Left colon (tissue), 2 donors: ENCODE measurements at places on chromosomes 1 and 21. TPM values are rescaled to one million over a fixed set of nuclear protein-coding genes. Genes with fewer than 3 reads are reported as not detected.

GRCh38 chr1:151606857-151607256 lies 5.0 kb upstream of the SNX27 start:
- no peak for DNase-seq

DNA sequence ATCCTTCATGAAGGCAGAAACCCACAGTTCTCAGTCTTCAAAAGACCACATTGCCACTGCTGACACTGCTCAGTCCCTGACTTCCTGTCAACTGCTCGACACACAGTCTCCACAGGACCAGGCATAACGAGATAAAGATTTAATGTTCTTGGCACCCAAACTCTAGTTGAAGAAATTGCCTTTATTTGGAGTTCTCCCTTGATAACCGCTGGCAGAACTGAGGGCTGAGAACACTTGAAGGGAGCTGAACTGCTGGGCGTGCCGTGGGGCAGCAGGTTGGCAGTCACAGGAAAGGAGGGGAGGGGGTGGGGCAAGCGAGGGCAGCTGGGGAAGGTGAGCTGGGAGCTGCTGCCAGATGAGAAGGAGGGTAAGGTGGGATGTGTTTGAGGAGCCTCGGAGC lies 15.9 kb downstream of the HENMT1 start:
- DNase-seq: peak; percentile 67

- DNase-seq: no peak
Measured at GRCh38 chr1:6989212-6990159, 204.2 kb downstream of the CAMTA1 start.

DNA sequence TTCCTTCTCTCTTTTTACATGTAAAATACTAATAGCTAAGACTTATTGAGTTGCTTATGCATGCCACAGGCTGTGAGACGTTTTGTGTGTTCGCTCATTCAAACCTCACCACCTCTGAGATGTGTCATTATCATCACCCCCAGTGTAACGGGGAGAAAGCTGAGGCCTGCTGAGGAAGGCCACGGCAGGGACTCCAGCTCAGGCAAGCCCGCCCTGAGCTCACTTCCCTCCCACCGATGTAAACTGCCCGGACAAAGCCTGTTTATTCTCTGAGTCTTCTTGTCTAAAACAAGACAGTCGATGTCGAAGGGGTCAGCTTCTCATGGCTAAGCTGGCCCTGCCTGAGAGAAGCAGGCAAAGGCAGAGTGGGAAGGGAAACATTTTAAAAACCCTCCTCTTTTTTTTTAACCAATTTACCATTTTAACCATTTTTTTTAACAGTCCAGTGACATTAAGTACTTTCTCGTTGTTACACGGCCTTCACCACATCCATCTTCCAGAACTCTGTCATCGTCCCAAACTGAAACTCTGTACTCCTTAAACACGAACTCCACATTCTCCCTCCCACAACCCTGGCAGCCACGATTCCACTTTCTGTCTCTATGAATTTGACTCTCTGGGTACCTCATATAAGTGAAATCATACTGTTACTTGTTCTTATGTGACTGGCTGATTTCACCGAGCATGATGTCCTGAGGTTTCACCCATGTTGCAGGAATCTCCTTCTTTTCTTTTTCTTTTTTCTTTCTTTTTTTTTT lies 204.8 kb upstream of the GALNT2 start:
- DNase-seq: no peak

DNA sequence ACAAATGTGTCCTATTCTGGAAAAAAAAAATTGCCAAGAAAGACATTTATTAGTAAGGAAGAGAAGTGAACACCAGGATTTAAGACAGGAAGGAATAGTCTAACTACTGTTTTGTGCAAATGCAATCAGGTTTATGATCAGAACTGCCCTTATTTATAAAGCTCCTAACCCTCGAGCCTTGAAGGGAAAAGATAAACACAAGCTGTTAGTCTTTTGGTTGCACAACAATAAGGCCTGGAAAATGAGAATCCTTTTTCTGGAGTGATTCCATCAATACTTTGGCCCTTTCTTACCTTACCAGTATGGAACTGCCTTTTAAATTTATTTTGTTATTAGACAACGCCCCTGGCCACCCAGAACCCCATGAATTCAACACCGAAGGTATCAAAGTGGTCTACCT lies 52.9 kb downstream of the SNRPE start:
- no peak for DNase-seq

DNA sequence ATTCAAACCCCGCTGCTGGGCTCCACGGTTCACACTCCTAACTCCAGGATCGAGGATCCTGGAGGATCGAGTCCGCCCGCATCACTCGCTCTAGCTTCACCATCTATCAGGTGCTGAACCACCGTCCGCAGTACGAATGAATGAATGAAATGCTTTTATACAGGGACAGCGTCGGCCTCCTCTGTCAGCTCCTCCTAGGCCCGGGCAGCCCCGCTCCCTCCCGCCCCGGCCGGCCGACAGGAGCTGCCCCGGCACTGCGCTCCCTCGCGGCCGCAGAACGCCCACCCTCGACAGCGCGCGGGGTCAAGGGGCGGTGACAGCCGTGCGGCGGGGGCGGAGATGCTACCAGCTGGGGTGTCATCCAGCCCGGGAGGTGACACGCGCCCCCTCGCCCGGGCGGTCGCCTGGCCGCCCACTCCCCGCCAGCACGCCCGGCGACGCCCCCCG lies 520 bp downstream of the ZBTB17 start:
- DNase-seq: peak; percentile 64

- DNase-seq: no peak
Measured at GRCh38 chr1:19313961-19314882, 2.1 kb downstream of the SLC66A1 start.

DNA sequence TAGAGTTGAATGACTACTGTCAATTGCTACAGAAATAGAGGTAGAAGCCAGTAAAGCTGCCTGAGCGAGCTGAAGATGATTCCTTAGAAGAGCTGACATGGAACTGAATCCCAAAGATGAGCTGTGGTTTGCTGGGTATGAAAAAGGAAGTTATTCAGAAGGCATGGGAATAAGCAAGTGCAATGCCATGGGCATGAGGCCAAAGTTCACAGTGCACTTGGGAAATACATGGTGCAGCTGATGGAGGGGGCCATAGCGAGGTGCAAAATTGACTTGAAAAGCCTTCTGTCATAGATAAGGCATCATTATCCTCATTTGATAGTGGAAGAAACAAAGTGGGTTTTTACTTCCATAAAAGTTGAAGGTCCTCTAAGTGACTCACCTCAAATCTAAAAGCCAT lies 88.6 kb downstream of the NEK7 start:
- DNase-seq: peak; percentile 6

DNA sequence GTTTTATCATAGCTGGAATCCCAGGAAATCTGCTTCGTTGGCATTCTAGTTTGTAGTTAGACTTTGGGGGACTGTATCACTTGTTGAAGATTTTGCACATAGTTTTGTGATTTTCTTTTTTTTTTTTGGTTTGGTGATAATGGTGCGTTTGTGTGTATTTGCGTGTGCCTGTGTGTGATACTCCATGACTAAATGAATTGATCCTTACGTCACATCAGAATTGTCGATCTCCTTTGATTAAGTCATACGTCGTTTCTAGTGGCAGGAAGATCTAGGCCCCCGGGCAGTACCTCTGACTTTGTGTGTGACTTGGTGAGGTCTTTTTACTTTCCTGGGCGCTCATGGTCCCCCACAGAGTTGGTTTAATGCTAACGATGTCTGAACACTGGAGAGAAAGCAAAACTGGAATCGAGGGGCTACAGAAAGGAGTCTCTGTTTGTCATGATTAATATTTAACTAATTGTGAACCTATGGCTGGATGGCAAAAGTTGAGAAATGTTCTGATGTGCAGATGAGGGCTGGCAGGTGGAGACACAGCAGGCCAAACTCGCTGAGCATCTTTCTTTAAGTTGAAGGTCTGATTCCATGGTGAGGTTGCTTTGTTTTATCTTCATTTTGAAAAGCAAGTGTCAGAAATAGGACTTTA lies 2.4 kb downstream of the RASSF5 start:
- DNase-seq: no peak

- no peak for DNase-seq
Measured at GRCh38 chr1:201369209-201369608, 8.3 kb downstream of the TNNT2 start.

- DNase-seq: no peak
Measured at GRCh38 chr1:180519846-180520245, 17.5 kb upstream of the ACBD6 start.

DNA sequence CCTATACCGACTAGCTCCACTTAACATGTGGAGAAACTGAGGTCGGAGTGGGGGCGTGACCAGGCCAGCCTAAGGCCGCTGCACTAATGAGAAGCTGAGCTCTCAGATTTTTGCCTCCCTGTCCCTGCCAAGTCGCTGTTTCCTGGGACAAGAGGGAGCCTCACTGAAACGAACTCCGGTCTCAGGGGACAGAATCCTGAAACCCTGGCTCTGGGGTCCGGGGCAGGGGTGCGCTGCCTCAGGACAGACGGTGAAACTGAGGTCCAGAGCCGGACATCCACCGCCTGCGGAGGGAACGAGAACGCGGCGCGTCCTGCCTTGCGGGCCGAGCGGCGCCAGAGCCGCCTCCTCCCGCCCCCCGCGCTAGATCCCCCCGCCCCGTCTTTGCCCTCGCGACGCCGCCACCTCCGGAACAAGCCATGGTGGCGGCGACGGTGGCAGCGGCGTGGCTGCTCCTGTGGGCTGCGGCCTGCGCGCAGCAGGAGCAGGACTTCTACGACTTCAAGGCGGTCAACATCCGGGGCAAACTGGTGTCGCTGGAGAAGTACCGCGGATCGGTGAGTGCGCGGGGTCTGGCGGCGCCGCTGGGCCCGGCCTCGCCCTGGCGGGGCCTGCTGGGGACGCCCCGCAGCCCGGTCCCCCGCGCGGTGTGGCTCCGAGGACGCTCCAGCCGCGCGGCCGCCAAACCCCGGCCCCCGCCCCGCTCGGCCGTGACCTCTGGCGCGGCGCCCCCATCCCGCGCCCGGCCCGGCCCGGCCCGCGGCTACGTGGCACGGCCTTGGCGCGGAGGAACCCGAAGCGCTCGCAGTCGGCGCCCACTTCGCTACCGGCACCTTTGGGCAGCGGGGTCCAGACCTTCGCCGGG lies at the start of gene GPX7:
Gene GPX7 (plus strand): TSS at position 381 of the 865 bp plus-strand sequence. CDS start 39 bp downstream, at position 420.
- peak; percentile 39 for DNase-seq

GPR25 gene
- not detected for total RNA-seq

TNFAIP8L2 gene
- total RNA-seq: 2.8 TPM
